ENCODE measurements at places on chromosomes 4 and X.

GRCh38 chrX:131802836-131803626, 220.1 kb upstream of the STK26 start:
- peak; percentile 6 for DNase-seq

DNA sequence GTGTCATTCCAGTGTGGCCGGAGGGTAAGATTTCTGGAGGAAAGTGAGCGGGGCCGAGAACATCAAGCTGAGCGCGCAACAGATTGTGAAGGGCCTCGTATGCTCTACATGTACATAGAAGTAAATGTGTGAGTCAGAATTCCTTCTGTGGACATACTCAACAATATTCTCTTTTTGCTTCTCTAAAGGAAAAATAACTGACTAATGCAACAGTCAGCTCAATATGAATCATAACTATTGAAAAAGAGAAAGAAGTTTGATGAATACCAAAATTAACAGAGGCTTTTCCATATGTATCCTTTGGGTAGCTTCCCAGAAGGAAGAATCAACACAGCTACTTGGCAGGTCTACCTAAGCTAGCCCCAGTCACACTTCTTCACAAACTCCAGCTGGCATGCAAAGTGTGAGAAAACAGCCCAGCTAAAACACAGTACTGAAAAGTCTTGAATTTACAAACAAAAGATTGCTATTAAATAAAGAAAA, 87.5 kb upstream of the ZFP42 start:
- no peak for DNase-seq

DNA sequence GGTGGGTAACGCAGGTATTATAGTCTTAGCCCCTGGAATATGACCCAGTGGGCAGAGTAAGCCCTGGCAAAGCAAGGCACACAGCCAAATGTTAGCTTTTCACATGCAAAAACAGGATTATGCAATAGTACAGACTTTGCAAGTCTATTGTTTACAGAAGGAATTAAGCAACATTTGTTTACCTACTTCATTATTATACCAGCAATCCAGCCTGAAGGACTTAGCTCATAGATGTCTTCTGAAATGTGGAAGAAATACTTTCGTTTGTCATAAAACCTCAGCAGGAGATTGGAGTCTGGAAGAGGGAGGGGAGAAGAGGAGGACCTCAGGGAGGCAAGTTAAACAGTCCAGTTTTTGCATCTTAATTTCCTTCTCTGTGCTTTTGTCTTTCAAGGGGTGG, 226.7 kb upstream of the CENPE start:
- DNase-seq: peak; percentile 15

DNA sequence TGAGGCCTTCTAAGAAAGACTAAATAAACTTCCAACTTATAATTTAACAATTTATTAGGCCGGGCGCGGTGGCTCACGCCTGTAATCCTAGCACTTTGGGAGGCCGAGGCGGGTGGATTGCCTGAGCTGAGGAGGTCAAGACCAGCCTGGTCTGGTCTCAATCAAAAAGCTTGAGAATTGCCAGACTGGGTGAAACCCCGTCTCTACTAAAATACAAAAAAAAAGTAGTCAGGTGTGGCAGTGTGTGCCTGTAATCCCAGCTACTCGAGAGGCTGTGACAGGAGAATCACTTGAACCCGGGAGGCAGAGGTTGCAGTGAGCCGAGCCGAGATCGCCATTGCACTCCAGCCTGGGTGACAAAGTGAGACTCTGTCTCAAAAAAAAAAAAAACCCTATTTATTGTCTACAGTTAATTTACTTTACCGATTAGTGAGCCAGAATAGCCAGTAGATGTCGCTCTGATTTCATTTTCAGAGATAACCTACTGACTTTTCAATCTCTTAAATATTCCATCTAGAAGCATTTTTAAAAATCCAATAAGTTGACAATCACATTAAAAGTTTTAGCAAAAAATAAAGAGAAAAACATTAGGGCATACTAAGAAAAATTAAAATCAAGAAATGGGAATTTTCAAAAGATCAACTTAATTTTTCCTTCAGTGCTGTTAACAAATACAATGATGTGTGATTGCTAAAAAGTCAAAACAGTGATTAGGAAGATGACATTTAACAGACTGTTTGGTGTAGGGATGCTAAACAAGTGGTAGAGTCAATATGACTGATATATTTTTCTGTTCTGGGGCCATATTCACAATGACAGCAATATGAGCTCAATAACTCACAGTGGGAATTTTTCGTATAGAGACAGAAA, 4.3 kb upstream of the SHROOM3 start:
- DNase-seq: peak; percentile 58

- DNase-seq: no peak
Measured at GRCh38 chrX:83185010-83185409, 323.1 kb upstream of the POU3F4 start.

DNA sequence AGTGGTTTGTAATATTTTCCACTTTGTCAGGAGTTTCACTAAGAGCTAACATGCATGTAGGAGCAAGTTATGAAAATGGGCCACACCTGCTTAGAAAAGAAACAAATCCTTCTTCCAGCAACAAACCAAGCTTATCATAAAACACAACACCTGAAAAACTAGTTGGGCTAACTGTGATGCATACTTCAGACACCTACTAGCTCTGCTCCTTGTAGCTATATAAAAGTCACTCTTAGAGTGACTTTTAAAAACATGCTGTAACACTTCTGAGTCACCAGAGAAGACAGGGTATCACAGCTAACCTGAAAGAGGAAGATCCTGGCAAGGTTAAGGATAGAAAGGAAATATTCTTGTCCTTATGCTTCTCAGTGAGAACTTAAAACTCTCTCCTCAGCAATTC, 3.6 kb upstream of the SLAIN2 start:
- DNase-seq: no peak

- no peak for DNase-seq
Measured at GRCh38 chrX:150355913-150356312, 7.2 kb upstream of the MAMLD1 start.

DNA sequence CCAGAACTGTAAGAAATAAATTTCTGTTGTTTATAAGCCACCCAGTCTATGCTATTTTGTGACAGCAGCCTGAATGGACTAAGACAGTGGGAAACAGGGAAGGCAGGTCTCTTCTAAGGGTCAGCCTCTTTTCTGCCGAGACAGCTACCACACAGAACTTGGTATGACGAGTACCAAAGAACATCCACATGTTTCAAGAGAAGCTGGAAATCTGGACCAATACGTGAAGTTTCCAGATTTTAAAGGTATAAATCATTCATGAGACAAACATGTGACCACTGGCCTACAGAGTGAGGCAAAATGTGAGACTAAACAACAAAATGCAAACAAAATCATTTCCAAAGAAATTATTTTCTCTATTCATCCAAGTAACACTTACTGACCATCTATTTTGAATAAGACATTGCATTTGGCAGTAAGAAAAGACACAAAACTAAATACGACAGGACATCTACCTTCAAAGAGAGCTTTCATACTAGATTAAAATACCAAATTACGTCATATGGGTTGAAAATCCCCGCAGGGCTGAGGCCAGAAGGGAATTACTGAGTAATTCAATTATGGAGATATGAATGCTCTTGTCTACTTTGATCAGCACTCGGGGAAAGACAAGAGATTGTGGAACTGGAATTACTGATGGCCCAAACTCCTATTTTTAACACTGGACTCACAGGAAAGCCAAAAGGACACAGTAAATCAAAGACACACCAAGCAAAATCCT, 7.2 kb downstream of the SCARB2 start:
- peak; percentile 92 for DNase-seq

- no peak for DNase-seq
Measured at GRCh38 chr4:123874063-123874462, 477.5 kb downstream of the SPRY1 start.

Measured in NCI-H82 (cell line).